GM23248 (cell line): ENCODE measurements at places on chromosomes 6 and 20. TPM values are rescaled to one million over a fixed set of nuclear protein-coding genes. Genes with fewer than 3 reads are reported as not detected.

- no peak for DNase-seq
Measured at GRCh38 chr6:30149858-30150550, 11.0 kb downstream of the TRIM10 start.

DNA sequence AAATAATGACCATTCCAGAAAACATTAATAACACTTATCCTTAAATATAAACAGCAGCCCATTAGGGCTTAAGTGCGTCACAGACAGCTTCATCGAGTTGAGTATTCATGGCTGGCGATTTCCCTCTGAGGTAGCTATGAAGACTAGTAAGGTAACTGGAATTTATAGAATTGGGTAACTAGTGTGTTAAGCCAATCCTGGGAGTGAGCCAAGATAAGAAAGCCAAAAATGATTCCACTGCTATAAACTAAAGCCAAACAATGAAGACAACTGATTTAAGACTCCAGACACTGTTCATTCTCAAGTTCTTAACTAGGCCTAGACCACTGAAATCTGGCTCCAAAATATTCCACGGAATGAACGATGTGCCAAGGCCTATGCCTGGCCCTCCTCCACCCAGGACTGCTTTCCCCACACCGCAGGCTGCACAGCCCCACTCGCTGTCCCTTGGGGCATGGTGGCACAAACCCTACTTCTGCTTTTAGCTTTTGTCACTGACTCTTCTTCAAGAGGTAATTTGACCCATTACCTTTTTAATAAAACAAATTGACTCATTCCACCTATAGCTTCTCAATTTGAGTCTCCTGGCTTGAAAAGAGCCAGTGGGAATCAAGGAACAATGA lies 66.0 kb downstream of the BLOC1S5 start:
- DNase-seq: peak; percentile 84

GRCh38 chr6:168088161-168089053 lies 9.4 kb upstream of the FRMD1 start:
- DNase-seq: peak; percentile 24

DNA sequence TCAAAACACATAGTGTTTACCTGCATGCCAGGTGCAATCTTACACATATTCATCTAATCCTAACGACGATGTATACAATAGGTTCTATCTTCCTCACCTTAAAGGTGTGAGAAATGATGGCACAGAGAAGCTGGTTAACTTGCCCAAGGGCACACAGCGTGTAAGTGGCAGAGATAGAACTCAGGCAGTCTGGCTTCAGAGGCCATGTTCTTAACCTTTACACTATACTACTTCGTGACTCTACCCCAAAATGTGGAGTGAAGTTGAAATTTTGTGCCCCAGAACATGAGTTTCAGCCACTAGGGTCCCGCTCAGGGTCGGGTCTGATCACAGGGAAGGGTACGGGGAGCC lies 584 bp downstream of the VPS52 start:
- peak; percentile 55 for DNase-seq

- DNase-seq: no peak
Measured at GRCh38 chr20:41355598-41356203, 10.9 kb downstream of the EMILIN3 start.

Gene SLC22A7
- not detected in 2 replicates for total RNA-seq

GRCh38 chr6:33407132-33407718 lies 3.6 kb upstream of the PHF1 start:
- DNase-seq: peak; percentile 79

DNA sequence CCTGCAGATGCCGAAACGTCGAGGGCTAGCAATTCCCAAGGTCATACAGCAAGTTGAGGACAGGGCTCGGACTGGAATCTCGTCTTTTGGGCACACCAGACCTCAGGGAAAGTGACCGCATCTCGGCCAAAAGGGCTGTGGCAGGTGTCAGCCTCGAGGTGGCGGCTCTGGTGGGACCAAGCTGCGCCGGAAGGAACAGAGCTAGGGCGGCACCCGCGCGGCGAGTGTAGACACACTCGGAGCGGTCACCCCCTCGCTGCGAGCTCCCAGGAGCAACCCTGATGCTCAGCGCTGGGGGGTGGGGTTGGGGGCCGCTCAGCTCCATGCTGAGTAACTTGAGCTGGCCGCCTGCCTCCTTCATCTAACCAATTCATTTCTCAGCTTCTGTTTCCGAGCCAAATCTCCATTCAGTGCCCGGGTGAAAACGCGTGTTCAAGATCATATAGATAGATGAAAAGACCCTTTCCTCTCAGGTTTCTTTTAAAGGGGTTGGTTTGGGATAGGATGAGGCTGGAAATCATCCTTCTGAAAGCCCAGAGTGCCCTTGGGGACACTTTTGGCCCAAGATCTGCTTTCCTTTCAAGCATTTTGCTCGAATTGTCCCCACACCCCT lies 2.2 kb upstream of the TUBB2B start:
- DNase-seq: peak; percentile 16

- peak; percentile 98 for DNase-seq
Measured at GRCh38 chr20:57212534-57213276, 53.7 kb downstream of the BMP7 start.

DNA sequence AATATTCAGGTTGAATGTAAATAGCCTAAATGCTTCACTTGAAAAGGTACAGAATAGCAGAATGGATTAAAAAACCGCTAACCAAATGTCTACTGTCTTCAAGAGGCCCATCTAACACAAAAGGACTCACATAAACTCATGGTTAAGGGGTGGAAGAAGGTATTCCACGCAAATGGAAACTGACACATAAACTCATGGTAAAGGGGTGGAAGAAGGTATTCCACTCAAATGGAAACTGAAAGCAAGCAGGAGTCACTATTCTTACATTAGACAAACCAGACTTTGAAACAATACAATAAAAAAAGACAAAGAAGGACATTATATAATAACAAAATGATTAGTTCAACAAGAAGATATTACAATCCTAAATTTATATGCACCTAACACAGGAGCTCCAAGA lies 38.3 kb upstream of the PKIB start:
- no peak for DNase-seq

GRCh38 chr6:107973594-107973993 lies 15.6 kb upstream of the SEC63 start:
- DNase-seq: no peak

Gene KHDC1
- 0.13 and 1.1 TPM in 2 replicates for total RNA-seq

Gene PCSK2
- total RNA-seq: not detected in 2 replicates

- no peak for DNase-seq
Measured at GRCh38 chr20:37075932-37076685, 19.7 kb downstream of the RBL1 start.

Gene THEMIS
- total RNA-seq: 0.11 and 0.25 TPM in 2 replicates

GRCh38 chr20:62726716-62727583 lies 18.3 kb downstream of the NTSR1 start:
- no peak for DNase-seq

DNA sequence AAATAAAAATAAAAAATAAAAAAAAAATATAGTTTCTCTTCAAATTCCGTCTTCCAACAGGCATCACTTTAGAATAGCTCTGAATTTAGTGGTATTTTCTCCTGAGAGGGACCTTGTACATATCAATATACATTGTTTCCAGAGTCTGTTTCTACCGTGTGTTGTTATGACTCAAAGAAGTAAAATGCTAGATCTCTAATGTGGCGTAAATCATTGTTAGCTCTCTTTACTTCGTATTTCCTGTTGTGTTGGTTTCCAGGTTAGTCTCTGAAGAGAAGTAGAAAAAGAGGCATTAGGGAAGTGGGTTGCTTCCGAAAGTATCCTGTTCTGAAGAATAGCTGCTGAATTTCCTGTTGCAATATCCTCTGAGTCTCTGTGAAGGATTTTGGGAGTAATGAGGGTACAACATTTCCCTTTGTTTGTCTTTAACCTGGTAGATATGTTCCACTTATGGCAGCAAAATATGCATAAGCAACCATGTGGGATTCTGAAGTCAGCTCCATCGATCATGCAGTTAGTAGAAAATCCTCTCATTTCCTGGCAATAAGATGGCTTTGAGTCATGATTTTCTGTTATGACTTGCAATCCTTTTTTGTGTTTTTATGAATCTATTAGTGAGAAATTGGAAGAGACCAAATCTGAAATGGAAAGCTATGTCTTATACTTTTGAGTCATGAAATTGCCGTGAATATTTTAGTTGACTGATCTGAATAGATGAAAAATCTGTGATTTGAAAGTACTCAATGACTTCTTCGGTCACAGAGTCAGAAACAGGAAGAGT lies 42.0 kb upstream of the MCHR2 start:
- peak; percentile 1 for DNase-seq

GRCh38 chr6:24274441-24275083 lies 83.3 kb downstream of the DCDC2 start:
- peak; percentile 47 for DNase-seq

Gene KCNG1
- total RNA-seq: 19.1 and 29.0 TPM in 2 replicates

Gene GABRR2
- total RNA-seq: not detected in 2 replicates

- no peak for DNase-seq
Measured at GRCh38 chr6:136772685-136773472, 19.4 kb downstream of the MAP3K5 start.

Gene KIF6
- total RNA-seq: 0.22 and 0.51 TPM in 2 replicates

DNA sequence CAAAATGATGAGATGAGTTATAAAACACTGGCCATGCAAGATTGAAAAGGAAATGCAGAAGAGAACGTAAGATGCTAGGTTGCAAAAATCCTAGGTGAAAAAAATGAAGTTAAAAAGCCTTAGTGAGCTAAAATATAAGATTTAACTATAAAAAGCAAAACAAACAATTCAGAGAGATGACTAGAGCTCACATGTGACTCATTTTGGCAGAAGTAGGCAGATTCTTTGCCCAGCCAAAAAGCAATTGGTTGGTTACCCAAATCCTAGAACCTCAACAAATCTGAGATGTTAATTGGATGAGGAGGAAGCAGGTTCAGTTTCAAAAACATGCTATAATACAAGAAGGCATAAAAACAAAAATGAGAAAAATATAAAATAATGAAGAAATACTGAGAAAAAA lies 249.1 kb downstream of the OGFRL1 start:
- DNase-seq: peak; percentile 69

DNA sequence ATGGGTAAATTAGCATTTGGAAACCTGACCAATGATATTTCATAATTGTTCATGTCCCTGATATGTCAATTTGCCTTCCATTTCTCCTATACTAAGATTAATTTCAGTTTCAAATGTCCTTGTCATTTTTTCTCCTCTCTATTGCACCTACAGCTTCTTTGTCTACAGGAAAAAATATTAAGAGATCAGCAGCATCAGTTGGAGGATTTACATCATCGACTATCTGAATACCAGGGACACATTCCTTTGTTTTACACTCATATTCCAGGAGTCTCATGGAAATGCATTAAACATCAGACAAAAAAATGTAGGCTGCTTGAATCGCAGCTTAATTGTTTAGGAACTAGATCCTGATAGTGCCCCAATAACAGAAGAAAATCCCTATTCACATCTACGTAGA lies 188.2 kb downstream of the PRKN start:
- DNase-seq: peak; percentile 7

DNA sequence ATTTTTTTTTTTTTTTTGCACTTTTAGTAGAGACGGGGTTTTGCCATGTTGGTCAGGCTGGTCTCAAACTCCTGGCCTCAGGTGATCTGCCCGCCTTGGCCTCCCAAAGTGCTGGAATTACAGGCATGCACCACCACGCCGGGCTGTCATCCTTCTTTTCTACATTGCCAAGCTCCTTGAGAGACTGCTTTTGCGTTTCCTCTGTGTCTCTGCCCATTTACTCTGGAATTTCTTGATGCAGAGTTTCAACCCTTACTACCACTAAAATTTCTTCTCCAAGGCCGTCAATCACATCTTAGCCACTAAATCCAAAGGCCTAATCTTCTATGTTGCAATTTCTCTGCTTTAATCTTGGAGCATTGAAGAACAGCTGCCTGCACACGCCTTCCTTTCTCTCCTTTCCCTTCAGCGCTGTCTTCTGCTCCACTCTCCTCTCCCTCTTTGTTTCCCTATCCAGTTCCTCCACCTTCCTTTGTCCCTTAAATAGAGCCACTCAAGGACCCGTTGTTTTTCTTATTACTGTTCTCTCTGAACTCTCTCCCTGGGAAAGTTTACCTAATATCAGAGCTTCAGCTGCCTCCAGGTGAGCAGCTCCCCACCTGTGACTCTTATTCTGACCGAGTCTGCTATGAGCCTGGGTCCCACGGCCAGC lies 98.8 kb downstream of the SLC35B3 start:
- DNase-seq: no peak

GRCh38 chr6:16174416-16175078 lies 45.7 kb downstream of the MYLIP start:
- DNase-seq: no peak

DNA sequence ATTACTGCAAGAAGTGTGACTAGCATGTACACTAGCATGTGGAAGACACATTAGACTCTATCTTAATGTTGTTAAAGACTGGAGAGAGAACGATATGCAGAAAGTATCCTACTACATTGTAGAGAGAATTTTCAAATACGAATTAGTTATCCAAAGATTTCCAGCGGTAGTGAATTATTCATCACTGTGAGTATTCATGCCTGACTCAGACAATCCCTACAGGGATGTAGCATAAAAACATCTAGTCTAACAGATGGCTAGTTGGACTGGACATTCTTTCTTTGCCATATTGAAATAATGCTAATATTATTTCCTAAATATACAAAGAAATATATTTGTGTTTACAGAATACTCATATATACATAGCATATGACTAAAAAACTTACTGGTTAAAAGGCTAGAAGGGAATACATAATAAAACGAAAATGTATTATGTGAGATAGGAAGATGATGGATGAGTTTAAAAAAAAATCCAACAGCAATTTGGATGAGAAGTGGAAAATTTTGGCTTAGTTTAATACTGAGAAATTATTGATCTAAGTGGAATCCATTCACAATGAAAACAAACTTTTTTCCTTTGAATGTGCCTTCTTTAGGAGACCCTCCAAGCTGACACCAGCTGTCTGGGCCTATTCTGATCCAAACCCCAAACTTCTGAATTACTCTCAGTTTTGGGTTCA lies 580.7 kb downstream of the RFPL4B start:
- DNase-seq: peak; percentile 54

Gene OR2H2
- total RNA-seq: not detected in 2 replicates

DNA sequence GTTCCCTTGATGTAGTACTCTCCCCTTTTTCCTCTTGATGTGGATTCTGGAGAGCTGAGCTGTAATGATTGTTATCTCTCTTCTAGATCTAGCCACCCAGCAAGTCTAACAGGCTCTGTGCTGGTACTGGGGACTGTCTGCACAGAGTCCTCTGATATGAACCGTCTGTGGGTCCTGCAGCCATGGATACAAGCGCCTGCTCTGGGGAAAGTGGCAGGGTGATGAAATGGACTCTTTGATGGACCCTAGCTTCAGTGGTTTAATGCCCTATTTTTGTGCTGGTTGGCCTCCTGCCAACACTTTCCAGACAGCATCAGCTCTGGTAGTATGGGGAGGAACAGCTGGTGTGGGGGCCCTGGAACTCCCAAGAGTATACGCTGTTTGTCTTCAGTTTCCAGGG lies 216.3 kb downstream of the ADGRG6 start:
- no peak for DNase-seq

Gene SPTLC3
- 1.1 and 5.5 TPM in 2 replicates for total RNA-seq

GRCh38 chr20:24442909-24443308 lies 26.5 kb upstream of the SYNDIG1 start:
- no peak for DNase-seq

DNA sequence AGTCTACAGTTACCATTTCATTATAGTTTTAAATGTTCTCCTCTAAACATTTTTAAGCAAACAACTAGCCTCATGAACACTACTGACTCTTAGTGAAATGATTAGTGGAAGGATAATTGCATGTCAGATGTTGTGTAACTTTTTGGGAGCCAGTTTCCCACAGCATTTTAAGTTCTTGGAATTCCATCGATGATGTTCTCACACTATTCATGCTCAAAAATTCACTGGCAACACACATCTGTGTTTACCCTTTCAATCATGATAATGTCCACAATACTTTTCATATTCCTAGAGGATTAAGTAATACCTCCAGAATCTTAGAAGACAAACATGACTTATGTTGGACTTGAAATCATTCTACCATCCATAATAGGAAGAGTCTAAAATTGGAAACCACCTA lies 678.1 kb upstream of the ID4 start:
- DNase-seq: peak; percentile 66

Gene HTR1E
- total RNA-seq: not detected in 2 replicates
